CD8-positive, alpha-beta memory T cell (primary cell): ENCODE measurements at places on chromosomes 1 and 21.

- H3K27ac ChIP-seq: no peak overlapping the region
- H3K4me3 ChIP-seq: no peak overlapping the region
- H3K4me1 ChIP-seq: no peaks in the 10 kb centered on the region
- H3K36me3 ChIP-seq: no peaks in the 10 kb centered on the region
- H3K27me3 ChIP-seq: no peaks in the 10 kb centered on the region
Observed at GRCh38 chr1:92804721-92805201, 19.9 kb upstream of the EVI5 start.

GRCh38 chr1:63975481-63975880 is 201.7 kb downstream of the ROR1 start:
- H3K36me3 ChIP-seq: no peaks in the 10 kb centered on the region
- no peak overlapping the region for H3K27ac ChIP-seq
- DNase-seq: no peak
- H3K4me3 ChIP-seq: no peak overlapping the region

DNA sequence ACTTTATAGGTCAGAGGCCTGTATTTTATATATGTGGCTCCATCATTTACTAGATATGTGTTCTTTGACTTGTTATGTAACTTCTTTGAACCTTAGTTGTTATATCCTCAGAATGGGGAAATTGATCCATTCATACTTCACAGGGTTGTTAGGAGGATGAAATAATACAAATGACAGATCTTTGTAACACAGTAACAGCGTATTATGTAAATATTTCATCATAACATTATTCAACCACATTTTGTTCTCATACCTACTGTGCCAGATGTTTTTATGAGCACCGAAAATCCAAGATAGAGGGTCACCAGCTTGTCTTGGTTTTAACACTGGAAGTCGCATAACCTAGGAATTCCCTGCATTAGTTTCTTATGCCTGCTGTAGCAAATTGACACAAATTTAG is 3.3 kb downstream of the SUCO start:
- H3K36me3 ChIP-seq: no peaks in the 10 kb centered on the region
- H3K4me3 ChIP-seq: no peak overlapping the region
- H3K27ac ChIP-seq: no peak overlapping the region
- H3K27me3 ChIP-seq: no peaks in the 10 kb centered on the region
- H3K4me1 ChIP-seq: peaks cover 63% of the 10 kb centered on the region
- DNase-seq: no peak

- H3K4me1 ChIP-seq: no peaks in the 10 kb centered on the region
- peaks cover 9% of the 10 kb centered on the region for H3K27me3 ChIP-seq
- no peak for DNase-seq
- H3K4me3 ChIP-seq: no peak overlapping the region
Observed at GRCh38 chr1:55428944-55429931, 214.1 kb upstream of the USP24 start.

GRCh38 chr21:41833497-41834115 is 45.5 kb downstream of the PRDM15 start:
- no peaks in the 10 kb centered on the region for H3K4me1 ChIP-seq
- no peak overlapping the region for H3K27ac ChIP-seq
- no peak overlapping the region for H3K4me3 ChIP-seq
- H3K36me3 ChIP-seq: peaks cover under 1% of the 10 kb centered on the region
- DNase-seq: no peak
